H1 (cell line): ENCODE measurements at places on chromosomes 5 and 9.

DNA sequence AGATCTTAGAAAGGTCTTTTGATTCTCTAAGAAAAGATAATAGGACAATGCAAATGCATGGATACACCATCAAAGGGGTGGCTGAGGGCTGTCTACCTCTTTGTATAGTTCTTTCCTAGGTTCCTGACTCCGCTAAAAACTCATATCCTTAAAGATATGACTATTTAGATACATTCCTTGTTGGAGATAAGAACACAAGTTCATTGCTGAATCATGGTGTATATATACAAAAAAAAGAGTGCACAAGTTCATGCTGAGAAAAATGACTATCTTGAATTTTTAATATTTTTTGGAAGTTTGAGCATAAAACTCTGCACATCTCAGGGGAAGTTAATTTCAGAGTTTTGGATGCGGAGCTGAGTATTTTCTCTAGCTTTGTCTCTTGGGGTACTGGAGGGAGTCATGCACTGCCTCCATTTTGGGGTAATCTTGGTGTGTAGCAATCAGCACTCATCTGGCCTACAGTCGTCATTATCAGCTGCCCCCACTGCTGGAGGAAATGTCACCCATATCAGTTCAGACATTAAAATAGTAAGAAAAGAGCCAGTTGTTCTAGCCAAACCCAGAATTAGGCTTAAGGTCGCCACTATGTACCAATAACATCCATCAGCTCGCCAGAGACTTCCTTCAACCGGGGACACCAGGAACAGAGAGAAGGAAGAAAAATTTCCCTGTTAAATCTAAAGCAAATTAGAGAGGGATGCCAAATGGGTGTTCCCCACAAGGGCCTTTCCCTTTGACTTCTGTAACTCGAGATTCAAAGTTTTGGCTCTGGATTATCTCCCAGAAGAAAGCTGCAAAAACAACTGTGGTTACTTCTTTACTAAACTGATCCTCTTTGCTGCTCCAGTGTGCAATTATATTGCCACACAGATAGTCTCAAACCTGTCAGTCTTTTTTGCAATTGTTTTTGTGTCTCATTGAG is 49.0 kb downstream of the PTTG1 start:
- no peak for DNase-seq

DNA sequence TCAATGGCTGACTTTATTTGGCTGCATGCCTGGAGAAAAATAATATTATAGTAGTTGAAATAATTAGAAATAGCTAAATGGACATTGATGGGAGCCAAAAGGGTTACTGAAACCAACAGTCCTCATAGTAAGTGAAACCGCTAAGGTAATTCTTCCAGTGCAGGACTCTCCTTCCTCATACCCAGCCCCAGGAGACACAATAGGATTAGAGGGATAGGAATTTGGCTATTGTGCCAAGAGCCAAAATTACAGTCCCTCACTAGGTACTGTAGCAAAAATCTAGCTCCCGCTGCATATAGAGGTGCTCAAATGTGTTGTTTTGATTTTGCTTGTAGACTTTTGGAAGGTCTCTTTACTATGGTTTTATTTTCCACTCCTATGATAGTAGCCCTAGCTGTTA is 20.2 kb downstream of the GLDC start:
- DNase-seq, result no peak

GRCh38 chr5:150567031-150567717 is 59.2 kb downstream of the NDST1 start:
- no peak for DNase-seq

GRCh38 chr9:38641985-38642864 is 21.8 kb upstream of the ANKRD18A start:
- no peak for DNase-seq

- DNase-seq, result no peak
These were observed 142.9 kb downstream of the NFIB start for GRCh38 chr9:14170973-14171596.

GRCh38 chr9:115262952-115263351 is 145.0 kb upstream of the TNC start:
- DNase-seq, result no peak

- DNase-seq, result no peak
These were observed 565.0 kb downstream of the DMRTA1 start for GRCh38 chr9:23011669-23012068.

DNA sequence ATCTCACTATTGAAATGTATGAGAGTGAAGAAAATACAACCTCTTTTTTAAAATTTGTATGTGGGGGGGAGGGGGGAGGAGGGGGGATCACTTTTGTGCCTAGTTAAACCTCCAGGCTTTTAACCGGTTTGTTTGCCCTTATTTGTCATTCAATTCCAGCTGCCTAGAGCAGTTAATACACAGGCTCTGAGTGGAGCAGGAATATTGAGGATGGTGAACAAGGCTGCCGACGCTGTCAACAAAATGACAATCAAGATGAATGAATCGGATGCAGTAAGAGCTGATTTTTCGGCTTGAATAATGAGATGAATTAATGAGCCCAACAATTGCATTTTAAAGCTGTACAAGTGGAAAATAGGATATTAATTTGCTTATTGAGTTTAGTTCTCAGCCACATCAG is 28.7 kb upstream of the SNX24 start:
- DNase-seq, result no peak

GRCh38 chr9:21239911-21240310 is at the start of gene IFNA14:
IFNA14 (minus strand) TSS chr9:21240005; CDS start chr9:21239935, 70 bp downstream.
- no peak for DNase-seq

- DNase-seq, result no peak
These were observed 6.8 kb downstream of the NNT start for GRCh38 chr5:43609752-43610151.

DNA sequence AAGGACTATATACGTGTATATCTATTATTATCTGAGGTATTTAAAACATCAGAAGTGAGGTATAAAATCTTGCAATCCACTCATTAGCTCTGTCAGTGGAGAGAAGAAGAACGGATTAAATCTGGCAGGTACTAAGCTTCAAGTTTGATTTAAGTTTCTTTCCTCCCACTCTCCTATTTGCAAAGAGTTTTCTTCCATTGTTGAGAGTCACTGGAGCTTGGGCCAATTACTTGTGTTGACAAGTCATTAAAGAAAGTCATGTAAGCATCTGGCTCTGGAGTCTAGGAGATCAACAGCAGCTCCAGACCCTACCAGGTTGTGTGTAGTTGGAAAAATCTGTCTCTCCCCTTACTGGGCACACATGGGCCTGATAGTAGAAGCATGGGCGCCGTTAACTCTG is 476.8 kb upstream of the SMARCA2 start:
- no peak for DNase-seq

- DNase-seq, result no peak
These were observed 29.2 kb upstream of the JAK2 start for GRCh38 chr9:4955836-4956235.

DNA sequence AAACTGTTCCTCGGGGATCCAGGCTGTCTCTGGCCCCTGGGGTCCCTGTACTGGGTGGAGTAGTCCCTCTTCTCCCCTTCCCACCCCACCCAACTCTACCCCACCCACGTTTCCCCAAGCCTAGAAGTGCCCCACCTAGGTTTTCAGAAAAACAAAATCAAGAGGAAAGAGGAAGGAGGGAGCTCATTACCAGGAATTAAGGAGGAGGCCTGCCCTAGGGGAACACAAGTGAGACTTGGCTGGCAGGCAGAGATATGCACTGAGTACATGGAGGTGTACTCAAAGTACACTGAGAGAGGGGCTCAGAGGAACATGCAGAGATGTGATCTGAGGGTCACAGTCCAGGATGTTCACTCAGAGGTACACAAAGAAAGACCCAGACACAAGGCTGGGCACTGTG is 10.2 kb downstream of the AQP3 start:
- no peak for DNase-seq

DNA sequence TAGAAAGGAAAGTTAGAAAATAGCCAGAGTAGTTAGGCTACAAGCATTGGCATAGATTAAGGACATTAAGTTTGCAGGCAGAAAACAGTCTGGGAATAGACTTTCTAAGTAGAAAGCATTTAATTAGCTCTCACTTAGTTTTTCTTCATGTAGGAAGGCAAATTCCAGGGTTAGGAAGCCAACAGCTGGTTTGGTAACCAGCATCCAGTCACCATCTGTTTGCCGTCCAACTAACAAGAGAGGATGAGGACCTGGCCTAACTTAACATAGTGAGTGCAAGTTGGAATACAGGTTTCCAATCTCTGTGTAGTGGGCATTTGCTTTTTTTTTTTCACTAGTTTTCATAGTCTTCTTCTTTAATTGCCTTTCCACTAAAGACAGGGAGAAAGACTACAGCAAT is 121.7 kb upstream of the NR3C1 start:
- DNase-seq, result no peak

GRCh38 chr5:78983601-78984438 is 1.3 kb downstream of the ARSB start:
- no peak for DNase-seq

- no peak for DNase-seq
These were observed 59.8 kb downstream of the ARHGEF37 start for GRCh38 chr5:149641000-149641576.

GRCh38 chr5:14868771-14869170 is 2.8 kb downstream of the ANKH start:
- no peak for DNase-seq

- no peak for DNase-seq
These were observed 8.0 kb downstream of the PTCD2 start for GRCh38 chr5:72328172-72328571.

DNA sequence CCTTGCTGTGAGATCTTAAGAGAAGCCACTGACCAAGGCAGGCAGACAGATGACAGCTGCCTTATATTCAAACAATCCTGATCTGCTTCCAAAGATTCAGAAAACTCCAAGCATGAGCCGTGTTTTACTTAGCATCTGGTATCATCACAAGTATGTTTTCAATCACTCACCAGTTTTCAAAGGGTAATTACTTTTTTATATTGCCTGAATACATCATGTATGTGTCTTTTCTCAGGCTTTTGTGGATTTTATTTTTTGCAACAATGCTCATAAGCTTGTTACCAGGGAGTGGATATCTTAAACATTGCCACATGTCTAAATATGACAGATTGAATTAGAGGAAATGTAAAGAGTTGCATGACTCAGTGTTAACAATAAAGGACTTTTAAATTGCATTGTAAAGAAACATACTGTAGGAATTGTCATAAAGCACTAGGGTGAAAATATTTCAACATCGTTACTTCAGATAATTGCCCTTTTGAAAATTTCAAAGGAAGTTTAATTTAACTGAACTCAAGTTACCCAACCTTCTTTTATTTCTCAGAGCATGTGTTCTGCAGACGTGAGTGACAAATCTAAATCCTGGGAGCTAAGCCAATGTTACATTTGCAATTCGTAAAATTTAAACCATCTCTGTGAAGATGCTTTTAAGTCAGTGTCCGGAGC is 326.1 kb downstream of the PLK2 start:
- no peak for DNase-seq

GRCh38 chr9:100307080-100307479 is 45.7 kb downstream of the TEX10 start:
- no peak for DNase-seq

GRCh38 chr5:82859451-82860140 is 217.6 kb downstream of the TMEM167A start:
- DNase-seq, result no peak

GRCh38 chr9:692636-693129 is 148.8 kb upstream of the DMRT1 start:
- DNase-seq, result no peak

GRCh38 chr9:125433461-125434011 is 171.9 kb downstream of the GAPVD1 start:
- no peak for DNase-seq

DNA sequence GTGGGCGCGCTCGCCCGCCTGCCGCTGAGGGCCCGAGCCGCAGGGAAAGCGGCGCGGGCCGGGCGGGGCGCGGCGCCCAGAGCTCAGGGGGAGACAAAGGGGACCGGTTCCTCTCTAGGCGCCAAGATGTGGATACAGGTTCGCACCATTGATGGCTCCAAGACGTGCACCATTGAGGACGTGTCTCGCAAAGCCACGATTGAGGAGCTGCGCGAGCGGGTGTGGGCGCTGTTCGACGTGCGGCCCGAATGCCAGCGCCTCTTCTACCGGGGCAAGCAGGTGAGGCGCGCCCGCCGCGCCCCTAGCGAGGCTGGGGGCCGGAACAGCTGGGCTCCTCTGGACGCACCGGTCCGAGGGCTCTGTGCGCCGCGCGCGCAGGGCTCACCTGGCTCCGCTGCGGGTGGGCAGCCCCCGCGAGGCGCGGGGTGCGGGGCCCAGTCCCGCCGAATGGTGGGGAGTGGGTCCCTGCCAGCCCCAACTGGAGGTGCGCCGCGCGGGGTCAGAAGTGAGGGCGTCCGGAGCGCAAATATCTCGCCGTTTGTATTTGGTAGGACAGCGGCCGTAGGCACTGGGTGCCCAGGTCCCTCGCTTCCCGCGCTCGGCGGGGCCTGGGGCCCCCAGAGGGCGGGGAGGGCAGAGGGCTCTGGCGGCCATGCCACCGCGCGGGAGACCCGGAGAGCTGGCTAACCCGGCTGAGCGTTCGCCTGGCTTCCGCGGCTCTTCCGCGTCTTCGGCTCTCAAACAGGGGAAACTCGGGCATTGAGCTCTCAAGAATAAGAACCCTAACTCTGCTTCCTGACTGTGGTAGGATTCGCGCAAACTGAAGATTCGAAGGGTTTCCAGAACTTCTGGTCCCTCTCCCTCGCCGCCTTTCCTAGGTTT is 607 bp downstream of the UHRF2 start:
- peak; percentile 67 for DNase-seq

DNA sequence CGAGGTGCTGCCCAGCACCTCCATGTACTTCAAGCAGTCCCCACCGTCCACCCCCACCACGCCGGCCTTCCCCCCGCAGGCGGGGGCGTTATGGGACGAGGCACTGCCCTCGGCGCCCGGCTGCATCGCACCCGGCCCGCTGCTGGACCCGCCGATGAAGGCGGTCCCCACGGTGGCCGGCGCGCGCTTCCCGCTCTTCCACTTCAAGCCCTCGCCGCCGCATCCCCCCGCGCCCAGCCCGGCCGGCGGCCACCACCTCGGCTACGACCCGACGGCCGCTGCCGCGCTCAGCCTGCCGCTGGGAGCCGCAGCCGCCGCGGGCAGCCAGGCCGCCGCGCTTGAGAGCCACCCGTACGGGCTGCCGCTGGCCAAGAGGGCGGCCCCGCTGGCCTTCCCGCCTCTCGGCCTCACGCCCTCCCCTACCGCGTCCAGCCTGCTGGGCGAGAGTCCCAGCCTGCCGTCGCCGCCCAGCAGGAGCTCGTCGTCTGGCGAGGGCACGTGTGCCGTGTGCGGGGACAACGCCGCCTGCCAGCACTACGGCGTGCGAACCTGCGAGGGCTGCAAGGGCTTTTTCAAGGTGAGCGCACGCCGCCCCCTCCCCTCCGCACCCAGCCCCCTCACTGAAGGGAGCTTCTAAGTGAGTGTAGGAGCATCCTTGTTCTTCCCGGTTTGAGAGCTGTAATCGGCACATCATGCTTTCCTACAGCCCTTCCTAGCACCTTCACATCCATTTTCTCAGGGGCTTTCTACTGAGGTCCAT is 6.9 kb downstream of the NR4A3 start:
- DNase-seq, result no peak

- DNase-seq, result no peak
These were observed 515.6 kb upstream of the ACO1 start for GRCh38 chr9:31868830-31869229.

DNA sequence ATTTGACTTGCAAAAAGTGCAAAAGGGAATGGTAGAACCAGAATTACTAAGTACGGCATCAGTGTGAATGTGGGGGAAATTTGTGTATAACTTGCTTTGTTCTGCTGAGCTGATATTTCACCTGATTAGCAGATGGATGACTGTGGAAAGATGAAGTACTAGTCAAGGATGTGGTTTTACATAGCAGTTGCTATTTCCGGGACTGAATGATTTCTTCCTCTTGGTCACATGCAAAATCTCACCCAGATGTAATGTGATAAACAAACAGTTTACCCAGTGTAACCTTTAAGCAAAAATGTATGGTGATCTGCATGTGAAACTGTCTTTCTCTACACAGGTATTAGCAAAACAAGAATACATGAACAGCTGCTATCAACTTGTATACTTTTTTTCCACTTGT is 46.1 kb downstream of the DCP2 start:
- DNase-seq, result no peak
